Activated B cell treated with CpG ODN at 0.5 μM for 24 hours (primary cell): ENCODE measurements at places on chromosomes 2 and 18. TPM values are rescaled to one million over a fixed set of nuclear protein-coding genes. Genes with fewer than 3 reads are reported as not detected.

DNA sequence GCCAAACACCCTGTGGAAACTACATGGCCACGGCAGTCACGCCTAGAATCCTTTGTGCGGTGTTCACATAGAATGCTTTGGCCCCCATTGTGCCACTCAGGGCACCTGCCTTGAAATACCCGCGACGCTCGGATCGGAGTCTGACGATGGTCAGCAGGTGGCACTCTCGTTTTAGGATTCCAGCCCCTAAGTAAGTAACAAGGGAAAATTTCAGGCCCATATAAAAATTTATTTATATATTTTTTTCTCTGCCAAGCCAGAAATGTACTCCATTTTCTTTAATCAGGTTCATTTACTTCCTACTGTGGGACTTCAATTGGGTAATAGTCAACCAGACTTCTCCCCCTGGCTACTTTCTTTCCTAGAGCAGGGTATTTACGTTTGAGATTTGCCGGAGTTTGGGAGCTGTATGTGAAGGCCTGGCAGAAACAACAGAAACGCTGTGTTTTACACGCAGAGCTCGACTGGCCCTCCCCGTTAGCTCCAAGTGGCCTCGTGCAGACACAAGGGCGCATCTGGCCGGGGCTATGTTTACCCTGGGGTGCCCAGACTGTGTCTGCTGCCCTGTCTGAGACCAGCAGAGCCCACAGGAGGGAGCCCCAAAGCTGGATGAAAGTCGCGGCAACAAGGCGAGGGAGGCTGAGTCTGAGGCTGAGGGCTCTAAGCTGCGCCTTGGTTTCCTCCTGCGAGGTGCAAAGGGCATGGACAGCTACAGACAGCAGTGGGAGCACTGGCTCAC lies 41.6 kb downstream of the LRRC30 start:
- DNase-seq = no peak

GRCh38 chr2:57185568-57185967 lies 861.0 kb upstream of the VRK2 start:
- DNase-seq = no peak

The CCDC74B gene
- total RNA-seq = 0.24 and 0.93 TPM in 2 replicates

The SCN3A gene
- total RNA-seq = 2.2 and 2.6 TPM in 2 replicates

The ELOA2 gene
- total RNA-seq = not detected in 2 replicates

The ATP8B1 gene
- 0.42 and 0.69 TPM in 2 replicates for total RNA-seq
